Dermis blood vessel endothelial cell (primary cell): ENCODE measurements at places on chromosomes 3 and 15.

GRCh38 chr15:100131321-100132224, 210.2 kb downstream of the ADAMTS17 start:
- peak; percentile 56 for DNase-seq

- no peak for DNase-seq
Observed at GRCh38 chr3:180466401-180467011, 135.5 kb upstream of the TTC14 start.

GRCh38 chr3:172918165-172918564, 167.6 kb downstream of the ECT2 start:
- DNase-seq = peak; percentile 89

GRCh38 chr3:38497031-38497430, 891 bp downstream of the EXOG start:
- DNase-seq = no peak

DNA sequence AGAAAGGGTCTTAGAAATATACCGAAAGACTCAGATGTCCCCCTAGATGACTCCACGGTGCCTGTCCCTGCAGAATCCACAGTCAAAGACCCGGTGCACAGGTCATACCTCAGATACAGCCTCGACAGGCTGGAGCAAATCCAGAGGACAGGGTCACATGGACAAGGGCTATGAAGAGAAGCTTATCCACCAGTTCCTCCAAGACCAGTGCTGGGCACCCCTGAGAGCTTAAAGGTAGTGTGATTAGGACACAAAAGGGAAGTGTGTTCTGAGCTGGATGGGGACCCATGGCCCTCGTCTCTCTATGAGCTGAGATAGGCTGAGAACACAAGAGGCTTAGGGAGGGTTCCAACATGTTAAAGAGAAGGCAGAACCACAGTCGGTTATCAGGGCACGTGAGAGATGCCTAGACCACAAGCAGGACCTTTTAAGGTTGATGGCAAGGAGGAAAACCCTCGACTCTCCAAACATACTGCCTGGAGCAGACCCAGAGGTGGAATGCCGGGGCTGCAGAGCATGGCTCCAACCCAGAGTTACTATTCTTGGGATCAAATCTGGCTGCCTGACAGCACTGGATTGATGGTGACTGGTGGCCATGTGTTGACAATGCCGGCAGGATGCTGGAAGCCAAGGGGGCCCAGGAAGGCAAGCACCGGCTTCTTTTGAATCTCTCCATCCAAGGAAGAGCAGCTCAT, 46.9 kb downstream of the ADCY5 start:
- DNase-seq = no peak

GRCh38 chr15:60569596-60569995, 90.7 kb upstream of the ICE2 start:
- DNase-seq = no peak

GRCh38 chr3:171822431-171823106, 12.3 kb upstream of the PLD1 start:
- DNase-seq = no peak

DNA sequence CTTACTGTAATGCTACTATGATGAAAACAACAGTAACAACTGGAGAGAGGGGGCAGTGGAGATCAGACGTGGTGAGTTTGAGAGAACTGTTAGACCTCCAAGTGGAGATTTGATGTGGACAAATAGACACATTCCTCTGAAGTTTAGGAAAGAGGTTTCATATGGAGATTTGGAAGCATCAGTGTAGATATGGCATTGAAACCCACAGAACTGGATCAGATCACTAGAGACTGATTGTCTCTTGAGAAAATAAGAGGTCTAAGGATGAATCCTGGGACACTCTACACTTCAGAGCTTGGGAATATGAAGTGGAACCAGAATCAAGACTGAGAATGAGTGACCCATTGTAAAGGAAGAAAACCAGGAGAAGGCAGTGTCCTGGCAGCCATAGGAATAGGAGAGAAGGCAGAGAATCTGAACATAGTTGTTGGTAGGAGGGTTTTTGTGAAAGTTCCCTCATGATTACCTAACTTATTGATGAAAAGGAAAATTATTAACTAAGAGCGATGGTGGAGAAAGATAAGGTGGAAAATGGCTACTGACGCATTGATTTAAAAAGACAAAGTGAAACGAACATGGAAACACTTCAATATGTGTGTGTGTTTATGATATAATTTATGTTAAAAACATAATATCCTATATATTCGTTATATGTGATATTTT, 29.7 kb upstream of the PYDC2 start:
- no peak for DNase-seq

DNA sequence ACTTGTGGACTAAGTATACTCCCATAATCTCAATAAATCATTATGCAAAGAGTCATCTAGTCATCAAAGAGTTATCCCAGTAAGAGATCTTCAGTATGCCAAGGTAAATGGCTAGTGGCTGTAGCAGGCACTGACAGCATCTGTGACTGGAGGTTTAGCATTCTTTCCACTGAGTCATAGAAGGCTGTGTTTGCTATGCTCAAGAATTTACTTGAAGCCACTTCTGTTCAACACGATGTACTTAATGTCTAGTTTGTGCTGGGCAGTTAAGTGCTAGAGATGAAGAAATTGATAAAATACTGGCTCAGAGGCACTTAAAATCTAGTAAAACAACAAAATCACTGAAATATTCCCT, 13.0 kb downstream of the ZBED2 start:
- DNase-seq = no peak

- peak; percentile 60 for DNase-seq
Observed at GRCh38 chr3:48561045-48561736, 2.4 kb downstream of the UCN2 start.

DNA sequence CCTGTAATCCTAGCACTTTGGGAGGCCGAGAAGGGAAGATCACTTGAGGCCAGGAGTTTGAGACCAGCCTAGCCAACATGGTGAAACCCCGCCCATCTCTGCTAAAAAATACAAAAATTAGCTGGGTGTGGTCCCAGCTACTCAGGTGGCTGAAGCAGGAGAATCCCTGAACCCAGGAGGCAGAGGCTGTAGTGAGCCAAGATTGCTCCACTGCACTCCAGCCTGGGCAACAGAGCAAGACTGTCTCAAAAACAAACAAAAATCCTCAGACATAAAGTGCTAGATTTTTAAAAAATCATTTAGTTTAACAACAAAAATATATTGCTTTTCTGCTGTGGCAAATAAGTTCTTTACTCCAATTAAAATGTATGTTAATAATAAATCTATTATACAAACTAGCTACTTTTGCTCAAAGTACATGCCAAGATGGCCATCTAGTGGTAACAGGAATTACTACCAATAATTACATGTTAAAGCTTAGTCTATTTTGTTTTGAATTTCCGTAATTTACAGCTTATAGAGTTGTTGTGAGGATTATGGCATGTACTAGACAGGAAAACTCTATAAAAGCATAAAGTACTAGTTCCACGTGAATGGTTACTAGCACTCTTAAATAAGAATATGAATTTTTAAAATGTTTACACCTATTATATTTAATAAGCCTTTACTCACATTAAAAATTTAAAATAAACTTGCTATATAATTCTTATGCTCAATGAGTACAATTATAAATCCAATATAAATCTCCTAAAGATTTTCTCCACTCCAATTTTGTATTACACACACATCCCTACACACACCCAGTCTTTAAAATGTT, 39.0 kb downstream of the GABPB1 start:
- DNase-seq = peak; percentile 63

DNA sequence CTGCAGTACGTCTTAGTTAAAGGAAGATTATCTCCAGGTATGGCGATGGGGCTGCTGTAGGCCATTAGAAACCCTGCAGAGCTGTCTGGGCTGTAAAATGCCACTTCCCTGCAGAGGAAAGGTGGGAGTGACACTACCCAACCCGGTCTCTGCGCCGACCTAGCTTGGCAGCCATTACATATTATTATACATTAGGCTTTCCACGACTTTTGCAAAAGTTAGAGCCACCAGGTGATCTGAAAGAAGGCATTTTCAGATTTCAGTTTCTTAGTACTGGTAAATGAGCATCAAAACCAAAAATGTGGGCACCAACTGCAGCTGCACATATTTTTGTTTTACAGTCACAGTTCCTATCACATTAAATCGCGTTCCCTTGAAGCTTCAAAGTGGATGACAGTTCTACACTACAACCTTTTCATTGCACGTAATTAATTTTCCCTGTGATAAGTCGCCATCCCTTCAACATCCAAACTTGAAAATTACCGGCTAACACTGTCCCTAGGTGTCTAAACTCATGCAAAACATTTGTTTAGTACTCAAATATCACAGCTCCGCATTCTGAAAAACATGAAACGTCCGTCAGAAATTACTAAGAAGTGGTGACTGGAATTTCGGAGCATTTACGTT, 81.4 kb upstream of the CHD2 start:
- no peak for DNase-seq

- peak; percentile 79 for DNase-seq
Observed at GRCh38 chr3:42490243-42490642, 12.2 kb upstream of the VIPR1 start.

DNA sequence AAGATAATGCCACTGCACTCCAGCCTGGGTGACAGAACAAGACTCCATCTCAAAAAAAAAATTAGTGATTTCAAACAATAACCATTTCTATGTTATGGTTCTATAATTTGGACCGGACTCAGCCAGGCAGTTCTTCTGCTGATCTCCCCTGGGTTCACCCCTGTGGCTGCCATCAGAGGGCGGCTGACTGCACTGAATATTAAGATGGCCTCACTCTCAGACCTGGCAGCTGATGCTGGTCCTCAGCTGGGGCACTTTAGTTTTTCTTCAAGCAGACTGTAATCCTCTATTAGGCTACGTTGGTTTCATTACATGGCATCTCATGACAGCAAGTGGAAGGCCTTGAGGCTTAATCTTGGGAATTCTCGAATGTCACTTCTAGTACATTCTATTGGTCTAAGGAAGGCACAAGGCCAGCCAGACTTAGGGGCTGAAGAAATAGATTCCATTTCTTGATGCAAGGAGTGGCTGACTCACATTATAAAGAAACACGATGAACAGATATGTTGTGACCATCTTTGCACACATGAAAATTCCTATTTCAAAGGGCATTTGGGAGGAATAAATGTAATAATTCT, 12.8 kb downstream of the GALNT15 start:
- DNase-seq = no peak

- no peak for DNase-seq
Observed at GRCh38 chr3:53169832-53170324, 8.9 kb downstream of the PRKCD start.

DNA sequence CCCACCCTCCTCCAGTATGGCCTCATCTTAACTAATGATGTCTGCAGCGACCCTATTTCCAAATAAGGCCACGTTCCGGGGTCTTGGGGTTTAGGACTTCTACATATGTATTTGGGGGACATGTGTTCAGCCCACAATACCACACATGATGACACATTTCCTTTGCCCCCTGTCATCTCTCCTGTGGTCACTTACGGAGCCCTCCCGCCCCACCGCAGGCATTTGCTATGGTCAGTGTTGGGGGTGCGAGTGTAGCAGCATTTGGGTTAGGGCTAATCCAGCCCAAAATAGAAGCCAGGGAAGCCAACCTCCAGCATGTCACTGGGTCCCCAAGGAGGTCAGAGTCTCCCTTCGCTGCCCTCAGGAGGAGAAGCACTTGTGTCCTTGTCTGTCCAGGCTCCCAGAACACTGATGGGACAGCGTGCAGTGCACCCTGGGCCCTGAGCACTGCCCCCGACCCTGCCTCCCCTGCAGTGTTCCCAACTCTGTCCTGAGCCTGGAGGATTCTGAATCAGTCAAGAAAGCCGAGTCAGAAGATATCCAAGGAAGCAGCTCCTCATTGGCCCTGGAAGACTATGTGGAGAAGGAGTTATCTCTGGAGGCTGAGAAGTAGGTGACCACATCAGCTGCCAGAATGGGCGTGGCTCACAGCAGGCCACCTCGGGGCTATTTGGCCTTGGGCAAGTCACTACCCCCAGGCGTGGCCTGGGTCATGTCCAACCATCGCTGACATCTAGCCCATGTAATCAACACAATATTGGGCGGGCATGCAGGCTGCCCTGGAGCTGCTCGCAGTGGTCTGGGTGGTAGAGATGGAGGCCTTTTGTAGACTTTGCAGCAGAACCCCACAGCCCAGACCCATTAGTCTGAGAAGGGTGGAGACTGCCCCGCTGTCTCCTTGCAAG, 46.9 kb upstream of the FGD5 start:
- DNase-seq = no peak

GRCh38 chr3:75506603-75507002, 157.5 kb upstream of the FRG2C start:
- no peak for DNase-seq

GRCh38 chr3:60912876-60913275, 338.4 kb downstream of the FHIT start:
- no peak for DNase-seq

DNA sequence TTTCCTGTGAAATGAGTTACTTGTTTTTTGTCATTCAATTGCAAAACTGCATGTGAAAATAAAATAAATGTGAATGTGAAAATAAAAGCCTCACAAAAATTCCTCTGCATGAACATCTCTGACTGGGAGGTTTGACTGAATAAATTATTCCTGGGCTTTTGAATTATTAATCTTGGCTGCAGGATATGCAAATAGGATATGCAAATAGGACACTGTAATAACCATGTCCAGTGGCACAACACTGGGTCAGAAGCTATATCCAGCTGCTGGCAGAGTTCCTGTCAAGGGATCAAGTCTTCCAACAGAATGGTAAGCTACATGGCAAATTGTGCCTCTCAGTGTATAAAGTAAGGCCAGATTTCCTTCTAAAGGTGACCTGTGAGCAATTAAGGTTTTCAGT, at the start of gene SUCNR1:
Gene SUCNR1, plus strand, starts transcription at position 246 of the 400 bp plus-strand sequence. CDS start 6,250 bp downstream, outside the sequence.
- DNase-seq = no peak

- no peak for DNase-seq
Observed at GRCh38 chr3:98750276-98750919, 12.7 kb upstream of the ST3GAL6 start.

- DNase-seq = peak; percentile 97
Observed at GRCh38 chr15:99123713-99124451, 19.0 kb downstream of the SYNM start.

DNA sequence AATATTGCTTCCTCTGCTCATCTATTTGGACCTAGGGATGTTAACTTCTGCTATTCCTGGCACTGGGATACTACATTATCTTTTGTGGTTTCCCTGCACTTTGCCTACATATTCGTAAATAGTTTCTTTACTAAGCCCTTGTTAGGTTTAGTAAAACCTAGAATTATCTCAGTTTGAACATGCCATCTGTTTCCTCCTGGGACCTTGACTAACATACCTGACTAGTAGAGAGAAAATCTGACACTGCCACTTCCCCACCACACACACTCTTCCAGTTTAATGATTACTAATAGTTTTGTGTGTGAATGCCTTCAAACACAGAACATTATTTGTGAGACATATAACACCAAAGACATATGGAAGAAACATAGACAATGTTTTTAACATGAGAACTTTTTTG, 28.2 kb upstream of the SOX2 start:
- DNase-seq = no peak

DNA sequence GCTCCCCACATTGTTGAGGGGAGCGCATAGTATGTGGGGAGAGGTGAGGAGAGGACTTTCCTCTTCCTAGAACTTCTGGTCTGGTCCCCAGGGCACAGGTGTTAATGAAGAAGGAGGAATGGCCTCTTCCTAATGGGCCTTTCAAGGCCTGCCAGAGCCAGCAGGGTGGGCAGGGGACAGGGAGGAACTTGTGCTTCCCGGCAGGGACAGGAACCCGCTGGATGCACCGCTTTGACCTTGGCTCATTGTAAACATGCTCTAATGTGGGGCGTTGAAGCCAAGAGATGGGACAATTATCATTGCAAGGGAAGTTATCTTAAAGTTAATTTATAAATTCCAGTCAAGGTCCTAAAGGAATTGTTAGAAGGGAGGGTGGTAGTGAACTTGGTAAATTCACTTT, 21.0 kb upstream of the CHRNB4 start:
- DNase-seq = no peak

GRCh38 chr3:188978421-188979171, 193.2 kb upstream of the TPRG1 start:
- no peak for DNase-seq
